ENCODE measurements at places on chromosomes 4 and X.

- DNase-seq = no peak
Measured at GRCh38 chr4:80539190-80539589, 203.7 kb downstream of the CFAP299 start.

DNA sequence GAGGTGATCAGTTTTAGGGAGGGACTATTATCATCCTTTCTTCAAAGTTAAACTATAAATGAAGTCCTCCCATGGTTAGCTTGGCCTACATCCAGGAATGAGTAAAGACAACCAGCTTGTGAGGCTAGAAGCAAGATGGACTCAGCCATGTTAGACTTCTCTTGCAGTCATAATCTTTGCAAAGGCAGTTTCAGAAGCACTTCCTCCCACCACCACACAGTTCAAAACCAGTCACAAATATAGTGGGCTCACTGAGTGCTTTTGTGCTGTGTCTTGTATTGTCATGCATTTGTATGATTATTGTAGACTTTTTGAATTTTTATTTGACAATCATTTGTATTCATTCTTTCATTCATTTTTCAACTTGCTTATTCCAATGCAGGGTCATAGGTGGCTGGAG lies 204.5 kb downstream of the ZNF674 start:
- no peak for DNase-seq

DNA sequence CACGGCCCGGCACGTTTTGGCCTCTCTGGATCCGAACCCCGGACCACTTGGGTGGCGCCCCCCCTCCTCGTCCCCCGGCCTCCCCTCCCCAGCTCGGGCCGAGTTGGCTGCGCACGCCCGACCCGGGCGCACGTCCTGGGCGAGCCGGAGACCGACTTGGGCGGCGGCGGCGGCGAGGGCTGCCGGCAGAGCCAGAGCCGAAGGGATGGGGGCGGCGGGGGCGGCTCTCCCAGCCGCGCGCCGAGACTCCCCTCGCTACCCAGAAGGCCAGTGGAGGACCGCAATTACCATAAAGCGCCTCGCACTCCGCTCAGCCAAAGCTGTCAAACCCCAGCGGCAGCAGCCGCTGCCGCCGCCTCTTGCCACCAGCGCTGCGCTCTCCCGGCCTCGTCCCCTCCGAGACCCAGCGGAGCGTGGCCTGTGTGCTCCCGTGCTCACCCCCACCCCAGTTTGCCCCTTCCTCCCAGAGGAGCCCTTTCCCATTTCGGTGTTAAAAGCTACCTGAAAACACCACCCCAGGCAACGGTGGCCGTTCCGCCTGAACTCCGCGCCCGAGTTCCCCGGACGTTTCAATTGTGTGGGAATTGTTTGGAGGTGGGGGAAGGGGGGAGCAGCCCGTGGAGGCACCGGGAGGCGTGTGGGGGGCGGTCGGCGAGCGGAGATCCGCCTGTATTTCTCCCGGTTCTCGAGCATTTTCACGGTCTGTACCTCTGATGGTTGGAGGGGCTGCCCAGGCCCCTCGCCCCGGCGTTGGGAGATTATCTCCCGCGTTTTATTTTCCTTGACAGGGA lies 701 bp upstream of the BCOR start:
- DNase-seq = peak; percentile 53

DNA sequence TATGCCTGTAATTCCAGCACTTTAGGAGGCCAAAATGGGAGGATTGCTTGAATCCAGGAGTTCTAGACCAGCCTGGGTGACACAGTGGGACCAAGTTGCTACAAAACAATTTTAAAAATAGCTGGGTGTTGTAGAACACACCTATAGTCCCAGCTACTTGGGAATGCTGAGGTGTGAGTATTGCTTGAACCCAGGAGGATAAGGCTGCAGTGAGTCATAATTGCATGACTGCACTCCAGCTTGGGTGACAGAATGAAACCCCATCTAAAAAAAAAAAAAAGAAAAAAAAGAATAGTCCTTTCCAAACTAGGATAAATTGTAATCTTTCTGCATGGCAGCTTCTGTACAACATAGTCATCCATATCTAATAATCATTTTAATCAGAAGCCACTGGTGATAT lies 270.1 kb upstream of the INTU start:
- no peak for DNase-seq

- no peak for DNase-seq
Measured at GRCh38 chr4:2071252-2071911, 12.3 kb downstream of the NAT8L start.

DNA sequence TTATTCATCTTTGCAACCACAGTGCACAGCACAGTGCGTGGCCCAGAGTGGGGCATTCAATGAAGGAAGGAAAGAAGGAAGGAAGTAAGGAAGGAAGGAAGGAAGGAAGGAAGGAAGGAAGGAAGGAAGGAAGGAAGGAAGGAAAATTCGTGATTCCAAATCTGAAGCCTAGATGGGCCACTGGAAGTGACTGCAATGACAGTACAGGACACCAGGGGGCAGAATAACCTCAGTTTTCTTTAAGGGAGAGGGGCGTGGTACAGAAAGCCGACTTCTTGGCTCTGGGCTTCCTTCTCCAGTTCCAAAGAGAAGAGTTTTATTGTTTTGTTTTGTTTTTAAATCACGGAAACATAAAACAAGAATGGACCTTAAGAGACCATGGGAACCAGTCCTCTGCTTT lies 47.8 kb downstream of the APLN start:
- DNase-seq = peak; percentile 51

GRCh38 chr4:38531141-38531727 lies 132.8 kb upstream of the KLF3 start:
- no peak for DNase-seq

DNA sequence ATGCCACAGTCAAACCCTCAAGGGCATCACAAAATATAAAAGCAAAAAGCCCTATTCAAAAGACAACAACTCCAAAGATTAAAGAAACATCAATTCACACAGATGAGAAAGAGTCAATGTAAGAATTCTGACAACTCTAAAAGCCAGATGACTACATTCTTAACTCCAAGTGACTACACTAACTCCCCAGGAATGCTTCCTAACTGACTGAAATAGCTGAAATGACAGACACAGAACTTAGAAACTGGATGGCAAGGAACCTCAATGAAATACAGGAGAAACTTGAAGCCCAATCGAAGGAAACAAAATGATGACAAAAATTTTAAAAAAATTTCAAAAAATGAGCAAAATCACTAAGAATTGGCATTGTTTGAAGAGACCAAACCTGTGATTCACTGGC lies 1047.6 kb upstream of the PCDH10 start:
- DNase-seq = no peak

GRCh38 chr4:96916711-96917110 lies 1076.8 kb downstream of the PDHA2 start:
- DNase-seq = no peak

DNA sequence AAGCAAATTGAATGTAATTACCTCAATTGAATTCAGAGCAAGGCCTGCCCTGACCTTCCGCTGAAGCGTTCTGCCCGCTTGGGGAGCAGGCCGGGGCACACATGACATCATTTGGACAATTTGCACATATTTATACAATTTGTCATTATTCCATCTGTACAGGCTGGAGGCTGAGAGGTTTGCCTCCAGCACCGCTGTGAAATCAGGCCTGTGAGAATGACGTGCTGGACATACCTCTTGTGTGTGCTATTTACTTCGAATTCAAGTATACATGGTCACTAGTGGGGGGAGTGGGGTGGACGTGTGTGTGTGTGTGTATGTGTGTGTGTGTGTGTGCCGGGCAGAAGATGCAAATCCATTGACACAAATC lies 285.6 kb downstream of the SHOX start:
- no peak for DNase-seq

- no peak for DNase-seq
Measured at GRCh38 chrX:10199212-10199611, 42.4 kb downstream of the CLCN4 start.

GRCh38 chr4:165209796-165210195 lies 2.4 kb downstream of the KLHL2 start:
- no peak for DNase-seq

- no peak for DNase-seq
Measured at GRCh38 chr4:150021483-150021882, 56.8 kb upstream of the DCLK2 start.

GRCh38 chrX:14529290-14529989 lies at the start of gene GLRA2:
Gene GLRA2, plus strand, starts transcription at chrX:14529536. Its CDS starts 522 bp downstream, at chrX:14530058.
- no peak for DNase-seq

DNA sequence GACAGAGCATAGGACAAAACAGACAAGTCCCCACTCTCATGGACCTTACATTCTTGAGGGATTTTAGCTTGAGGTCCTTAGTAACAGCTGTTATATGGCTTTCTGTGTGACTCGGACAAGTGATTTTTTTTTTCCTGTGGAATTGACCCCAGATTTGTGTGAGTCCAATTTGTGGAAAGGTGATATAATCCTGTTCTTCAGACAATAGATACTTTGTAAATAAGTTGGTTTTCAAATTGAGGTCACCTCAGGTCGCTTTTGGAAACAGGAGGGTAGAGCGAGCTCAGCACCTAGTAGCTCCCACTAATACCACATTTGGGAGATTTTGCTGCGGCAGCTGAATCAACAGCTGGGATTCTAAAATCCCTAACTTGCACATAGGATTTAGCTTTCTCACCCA lies 1008.8 kb downstream of the ADGRL3 start:
- no peak for DNase-seq

DNA sequence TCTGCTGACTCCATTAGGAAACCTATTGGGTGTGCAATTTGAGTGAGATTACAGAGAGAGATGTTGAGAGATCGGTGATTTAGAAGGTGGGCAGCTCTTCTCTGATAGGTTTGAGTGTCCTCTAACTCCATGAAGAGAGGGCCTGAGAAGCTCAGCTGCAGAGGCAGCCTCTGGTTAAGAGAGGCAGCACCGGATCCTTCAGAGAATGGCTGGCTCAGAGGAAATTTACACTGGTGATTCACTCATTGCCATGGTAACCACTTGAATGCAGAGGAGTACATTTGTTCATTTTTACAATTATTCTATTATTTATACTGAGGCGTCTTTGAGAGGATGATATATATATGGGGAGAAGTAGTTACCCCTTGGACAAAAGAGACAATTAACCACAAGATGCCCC lies 171.7 kb downstream of the PDGFRA start:
- no peak for DNase-seq

- DNase-seq = no peak
Measured at GRCh38 chrX:112636951-112637581, 42.7 kb downstream of the LHFPL1 start.

GRCh38 chr4:77126809-77127208 lies 30.2 kb upstream of the CCNG2 start:
- DNase-seq = no peak

- DNase-seq = no peak
Measured at GRCh38 chr4:170736710-170737109, 647.0 kb upstream of the AADAT start.

- DNase-seq = no peak
Measured at GRCh38 chr4:154004016-154004415, 215.1 kb upstream of the SFRP2 start.

- no peak for DNase-seq
Measured at GRCh38 chrX:16199343-16199742, 32.1 kb downstream of the MAGEB17 start.

DNA sequence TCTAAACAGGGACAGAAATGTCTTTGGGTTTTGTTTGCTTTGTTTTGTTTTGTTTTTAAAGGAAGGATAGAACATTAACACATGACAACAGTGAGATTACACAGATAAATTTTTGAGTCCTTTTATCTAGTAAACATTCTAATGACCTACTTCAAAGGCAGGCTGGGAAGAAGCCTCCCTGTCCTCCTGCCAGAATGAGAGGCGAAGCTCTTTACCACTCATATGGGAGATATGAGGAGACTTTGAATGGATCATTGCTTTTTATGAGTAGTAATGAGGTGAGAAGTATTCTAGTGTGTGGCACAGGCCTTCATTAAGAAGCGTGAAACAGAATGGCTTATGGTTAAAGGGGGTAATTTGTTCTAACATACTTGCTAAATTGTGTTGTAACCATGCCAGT lies 172.0 kb downstream of the FBXO8 start:
- no peak for DNase-seq

DNA sequence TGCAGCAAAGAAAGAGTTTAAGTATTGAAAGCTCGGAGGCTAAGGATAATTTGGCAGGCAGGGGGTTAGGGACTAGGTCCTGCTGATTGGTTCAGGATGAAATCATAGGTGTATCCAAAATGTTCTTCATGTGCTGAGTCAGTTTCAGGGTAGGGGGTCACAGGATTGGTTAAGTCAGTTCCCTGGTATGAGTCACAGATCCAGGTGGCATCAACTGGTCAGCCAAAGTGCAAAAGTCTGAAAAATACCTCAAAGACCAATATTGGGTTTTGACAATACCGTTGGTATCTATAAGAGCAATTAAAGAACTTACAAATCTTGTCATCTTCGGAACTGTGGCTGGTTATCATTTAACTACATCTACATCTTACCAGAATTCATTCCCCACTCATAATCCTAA lies 25.6 kb upstream of the PRDM8 start:
- DNase-seq = no peak

DNA sequence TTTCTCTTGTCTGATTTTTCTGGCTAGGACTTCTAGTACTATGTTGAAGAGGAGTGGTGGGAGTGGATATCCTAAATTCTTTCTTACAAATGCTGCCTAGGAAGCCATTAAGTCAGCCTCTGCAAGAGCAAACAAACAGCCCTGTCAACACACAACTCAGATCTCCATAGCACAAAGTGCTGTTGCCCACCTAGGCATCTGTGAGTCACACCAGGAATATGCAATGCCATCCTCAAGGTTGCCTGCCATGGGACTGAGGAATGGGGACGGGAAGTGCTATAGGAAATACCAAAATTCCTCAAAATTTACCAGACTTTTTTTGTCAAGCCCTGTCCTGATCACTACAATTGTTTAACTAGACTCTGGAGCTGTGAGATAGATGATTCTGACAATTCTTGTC lies 466.9 kb downstream of the FSTL5 start:
- no peak for DNase-seq

DNA sequence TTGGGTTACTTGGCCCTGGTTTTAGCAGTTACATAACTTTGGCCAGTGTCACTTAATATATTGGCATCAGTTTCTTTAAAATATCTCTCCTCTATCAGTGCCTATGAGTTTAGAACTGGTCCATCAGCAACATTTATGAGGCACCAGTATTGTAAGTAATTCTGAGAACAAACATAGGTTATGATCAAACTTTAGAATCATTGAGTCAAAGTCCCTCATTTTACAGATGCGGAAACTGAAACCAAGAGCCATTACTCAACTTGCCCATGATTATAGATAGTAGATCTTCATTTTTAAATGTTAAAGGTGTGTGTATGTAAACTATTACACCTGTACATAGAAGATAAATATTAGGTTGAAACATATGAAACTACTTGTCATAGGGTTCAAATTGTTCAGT lies 4.5 kb downstream of the NIPAL1 start:
- DNase-seq = no peak

DNA sequence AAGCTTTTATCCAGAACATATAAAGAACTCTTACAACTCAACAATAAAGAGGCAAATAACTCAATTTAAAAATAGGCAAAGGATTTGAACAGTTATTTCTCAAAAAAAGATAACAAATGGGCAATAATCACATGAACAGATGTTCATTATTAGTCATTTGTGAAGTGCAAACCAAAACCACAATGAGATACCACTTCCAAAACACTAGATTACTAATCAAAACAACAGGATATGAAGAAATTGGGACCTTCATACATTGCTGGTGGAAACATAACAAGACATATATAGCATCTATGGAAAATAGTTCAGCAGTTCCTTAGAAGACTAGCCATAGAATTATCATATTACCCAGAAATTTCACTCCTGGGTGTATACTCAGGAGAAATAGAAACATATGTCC lies 224.6 kb downstream of the FBXO8 start:
- DNase-seq = no peak

Data from stimulated activated naive CD8-positive, alpha-beta T cell treated with anti-CD3 and anti-CD28 coated beads, Interleukin-15, Interleukin-2, amounts not matched to agents 100 U/mL and 50 U/mL, for 24 hours (primary cell).